ENCODE measurements at places on chromosomes 4 and X.

GRCh38 chr4:40579983-40580382 lies 49.7 kb downstream of the RBM47 start:
- DNase-seq: no peak

- no peak for DNase-seq
Measured at GRCh38 chr4:10180927-10181744, 64.5 kb upstream of the WDR1 start.

DNA sequence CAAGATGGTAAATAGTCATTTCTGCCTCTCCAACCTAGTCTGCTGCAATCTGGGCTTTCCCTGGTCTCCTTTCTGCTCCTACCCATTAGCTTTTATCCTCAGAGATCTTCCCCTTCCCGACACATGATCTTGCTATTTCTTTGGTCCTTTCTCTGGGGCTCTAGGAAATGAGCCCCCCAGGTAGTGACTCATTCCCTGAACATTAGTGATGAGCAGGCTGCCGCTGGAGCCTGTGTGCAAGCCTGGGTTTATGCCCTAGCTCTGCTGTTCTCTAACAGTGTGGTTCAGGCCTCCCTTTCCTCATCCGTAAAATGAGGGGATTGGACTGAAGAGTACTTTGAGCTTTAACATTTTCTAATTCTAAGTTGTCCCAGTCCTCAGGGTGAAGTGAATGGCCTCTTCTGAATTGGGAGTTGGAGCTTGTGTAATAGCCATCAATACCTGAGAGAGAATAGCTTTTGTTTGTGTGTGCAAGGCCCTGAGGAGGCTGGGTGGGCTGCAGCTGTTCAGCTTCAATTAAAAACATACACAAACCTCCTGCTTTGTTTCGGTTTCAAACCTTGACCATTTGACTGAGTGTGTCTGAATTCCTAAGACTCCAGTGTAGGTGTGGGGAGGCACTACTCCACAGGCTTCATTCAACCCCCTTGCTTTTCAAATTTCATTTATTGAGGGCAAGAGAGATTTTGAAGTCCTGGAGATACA lies 115.6 kb upstream of the SCML1 start:
- DNase-seq: no peak

- DNase-seq: no peak
Measured at GRCh38 chrX:87626996-87627395, 109.4 kb downstream of the KLHL4 start.

DNA sequence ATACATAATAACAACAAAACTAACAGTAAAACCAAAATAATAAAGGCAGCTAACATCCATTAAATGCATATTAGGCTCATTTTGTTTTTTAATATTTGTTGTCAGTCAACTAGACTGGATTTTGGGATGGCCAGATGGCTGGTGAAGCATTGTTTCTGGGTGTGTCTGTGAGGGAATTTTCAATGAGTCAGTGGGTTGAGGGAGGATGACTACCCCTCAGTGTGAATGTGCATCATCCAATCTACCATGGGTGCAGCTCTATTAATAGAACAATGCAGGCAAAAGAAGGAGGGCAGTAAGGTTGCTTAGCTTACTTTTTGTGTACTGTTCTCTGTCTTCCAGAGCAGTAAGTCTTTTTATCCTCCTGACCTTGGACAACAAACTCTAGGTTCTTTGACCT lies 484.2 kb upstream of the HS3ST1 start:
- DNase-seq: no peak
